ENCODE measurements at places on chromosomes 12 and 14.

DNA sequence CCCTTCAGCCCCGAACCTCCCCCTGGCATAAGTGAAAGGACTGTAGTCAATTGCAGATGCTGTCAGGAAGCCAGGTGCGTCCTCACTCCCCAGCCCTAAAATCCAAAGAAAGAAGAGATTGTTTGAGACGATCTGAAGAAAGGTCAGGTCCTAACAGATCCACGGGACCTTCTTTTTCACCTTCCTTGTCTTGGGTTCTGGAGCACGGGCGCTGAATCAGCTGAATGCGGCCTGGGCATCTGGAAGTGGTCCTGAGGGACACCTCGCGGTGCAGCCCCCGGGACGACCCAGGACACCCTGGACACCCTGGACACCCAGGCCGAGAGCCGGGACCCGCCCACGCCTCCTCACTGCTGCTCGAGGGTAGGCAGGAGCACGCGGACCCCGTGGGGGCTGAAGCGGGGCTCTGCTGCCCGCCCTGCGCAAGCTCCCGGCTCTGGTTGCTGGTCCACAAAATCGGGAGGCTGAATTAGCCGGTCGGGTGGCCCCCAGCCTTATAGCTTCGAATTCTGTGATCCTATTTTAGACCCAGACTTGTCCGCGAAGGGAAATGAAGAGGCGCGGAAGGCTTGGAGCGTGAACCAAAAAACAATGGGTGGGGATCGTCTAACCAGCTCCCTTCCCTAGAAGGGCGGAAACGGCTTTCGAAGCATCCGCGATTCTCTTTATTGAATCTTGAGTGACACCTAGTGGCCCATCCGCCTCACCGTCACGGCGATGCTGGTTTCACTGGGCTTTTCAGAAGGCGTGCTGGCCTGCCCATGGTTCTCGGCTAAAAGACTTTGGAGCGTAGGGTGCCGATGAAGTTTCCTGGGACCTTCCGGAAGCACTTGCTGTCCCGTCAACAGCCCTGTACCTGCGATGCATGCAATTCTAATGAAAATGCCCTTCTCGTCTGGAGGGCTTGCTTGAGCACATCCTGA lies 46.4 kb upstream of the PLXNC1 start:
- peaks cover 6% of the 10 kb centered on the region for H3K27me3 ChIP-seq
- peaks cover 39% of the 10 kb centered on the region for H3K4me1 ChIP-seq
- DNase-seq: peak; percentile 92
- H3K4me3 ChIP-seq: peak overlapping the region; percentile 83

- H3K27ac ChIP-seq: no peak overlapping the region
- DNase-seq: no peak
- H3K4me1 ChIP-seq: peaks cover 5% of the 10 kb centered on the region
- H3K27me3 ChIP-seq: no peaks in the 10 kb centered on the region
- no peak overlapping the region for H3K4me3 ChIP-seq
Measured at GRCh38 chr12:47111392-47111778, 31.6 kb upstream of the AMIGO2 start.

DNA sequence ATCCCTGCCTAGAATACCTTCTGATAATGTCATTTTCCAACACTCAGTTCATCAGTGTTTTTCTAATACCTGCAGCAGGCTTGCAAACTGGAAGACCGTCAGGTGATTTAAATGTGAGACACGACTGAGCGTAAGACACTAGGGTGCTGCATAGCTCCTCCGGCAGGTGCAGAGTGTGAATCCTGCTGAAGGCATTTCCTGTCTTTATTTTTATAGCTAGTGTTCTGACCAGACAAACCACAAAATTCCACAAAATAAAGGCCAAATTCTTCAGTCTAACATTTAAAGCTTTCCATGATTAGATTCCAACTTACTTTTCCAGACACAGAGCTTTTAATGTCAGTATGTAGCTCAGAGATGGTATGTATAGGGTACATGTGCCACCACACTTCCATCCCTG lies 70.7 kb downstream of the BBS10 start:
- peaks cover 51% of the 10 kb centered on the region for H3K4me1 ChIP-seq
- H3K27me3 ChIP-seq: no peaks in the 10 kb centered on the region
- DNase-seq: no peak
- H3K36me3 ChIP-seq: no peaks in the 10 kb centered on the region

- no peaks in the 10 kb centered on the region for H3K36me3 ChIP-seq
- no peaks in the 10 kb centered on the region for H3K27me3 ChIP-seq
- H3K4me1 ChIP-seq: no peaks in the 10 kb centered on the region
- H3K27ac ChIP-seq: no peak overlapping the region
- no peak for DNase-seq
Measured at GRCh38 chr12:33609910-33610309, 170.3 kb upstream of the SYT10 start.

DNA sequence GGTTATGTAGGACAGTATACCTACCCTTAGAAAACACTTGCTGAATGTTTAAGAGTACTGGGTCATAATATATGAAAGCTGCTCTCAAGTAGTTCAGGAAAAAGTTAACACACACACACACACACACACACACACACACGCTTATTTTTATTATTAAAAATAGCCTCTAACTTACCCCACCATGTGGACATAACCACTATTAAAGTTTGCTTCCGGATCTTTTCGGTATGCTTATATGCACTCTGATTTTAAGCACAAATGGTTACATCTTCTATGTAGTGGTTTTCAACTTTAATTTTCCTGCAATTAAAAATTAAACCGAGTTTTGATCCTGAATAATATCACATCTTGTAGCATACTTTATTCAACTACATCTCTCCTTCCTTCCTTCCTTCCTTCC lies 84.9 kb upstream of the TRAF3 start:
- no peak overlapping the region for H3K27ac ChIP-seq
- no peaks in the 10 kb centered on the region for H3K27me3 ChIP-seq
- no peak for DNase-seq
- no peaks in the 10 kb centered on the region for H3K36me3 ChIP-seq
- H3K4me3 ChIP-seq: no peak overlapping the region

GRCh38 chr12:107875786-107876185 lies 101.3 kb downstream of the ASCL4 start:
- H3K4me3 ChIP-seq: no peak overlapping the region
- H3K27me3 ChIP-seq: peaks cover 10% of the 10 kb centered on the region
- H3K36me3 ChIP-seq: no peaks in the 10 kb centered on the region
- no peak overlapping the region for H3K27ac ChIP-seq
- no peak for DNase-seq

DNA sequence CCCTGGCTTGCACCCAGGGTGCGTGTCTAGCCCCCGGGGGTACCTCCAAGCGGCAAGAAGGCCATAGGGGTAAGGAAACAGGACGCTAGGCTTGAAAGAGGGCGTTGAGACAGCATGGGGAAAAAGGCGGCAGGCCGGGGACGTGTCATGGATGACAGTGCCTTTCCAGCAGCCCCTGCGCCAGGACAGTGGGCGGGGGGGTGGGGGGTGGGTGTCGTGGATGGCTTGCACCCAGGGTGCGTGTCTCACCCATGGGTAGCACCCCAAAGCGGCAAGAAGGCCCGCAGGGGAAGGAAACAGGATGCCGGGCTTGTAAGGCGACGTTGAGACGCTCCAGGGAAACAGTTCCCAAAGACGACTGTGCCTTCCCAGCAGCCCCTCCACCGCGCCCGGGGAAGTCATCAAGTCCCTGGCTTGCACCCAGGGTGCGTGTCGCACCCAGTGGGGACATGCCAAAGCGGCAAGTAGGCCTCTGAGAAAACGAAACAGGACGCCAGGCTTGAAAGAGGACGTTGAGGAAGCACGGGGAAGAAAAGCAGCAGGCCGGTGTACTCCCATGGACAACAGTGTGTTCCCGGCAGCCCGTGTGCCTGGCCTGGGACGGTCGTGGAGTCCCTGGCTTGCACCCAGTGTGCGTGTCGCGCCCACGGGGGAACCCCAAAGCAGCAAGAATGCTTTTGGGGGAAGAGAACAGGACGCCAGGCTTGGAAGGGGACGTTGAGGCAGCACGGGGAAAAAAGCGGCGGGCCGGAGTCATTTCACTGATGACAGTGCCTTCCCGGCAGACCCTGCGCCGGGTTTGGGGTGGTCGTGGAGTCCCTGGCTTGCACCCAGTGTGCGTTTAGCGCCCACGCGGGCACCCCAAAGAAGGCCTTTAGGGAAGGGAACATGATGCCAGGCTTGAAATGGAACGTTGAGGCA lies 163.5 kb upstream of the ALG10B start:
- no peaks in the 10 kb centered on the region for H3K27me3 ChIP-seq
- H3K4me1 ChIP-seq: no peaks in the 10 kb centered on the region
- no peak overlapping the region for H3K4me3 ChIP-seq
- H3K27ac ChIP-seq: no peak overlapping the region
- H3K36me3 ChIP-seq: no peaks in the 10 kb centered on the region

- H3K27ac ChIP-seq: no peak overlapping the region
- DNase-seq: no peak
- peaks cover 3% of the 10 kb centered on the region for H3K36me3 ChIP-seq
- H3K4me3 ChIP-seq: no peak overlapping the region
- H3K27me3 ChIP-seq: no peaks in the 10 kb centered on the region
Measured at GRCh38 chr14:65434216-65434850, 21.8 kb downstream of the FUT8 start.

GRCh38 chr14:24264298-24264697 lies 1.3 kb upstream of the TGM1 start:
- DNase-seq: no peak
- H3K36me3 ChIP-seq: peaks cover 9% of the 10 kb centered on the region

GRCh38 chr12:44217146-44217883 lies 381.4 kb downstream of the TMEM117 start:
- no peak for DNase-seq
- H3K36me3 ChIP-seq: no peaks in the 10 kb centered on the region
- no peak overlapping the region for H3K4me3 ChIP-seq
- H3K4me1 ChIP-seq: no peaks in the 10 kb centered on the region
- no peaks in the 10 kb centered on the region for H3K27me3 ChIP-seq

DNA sequence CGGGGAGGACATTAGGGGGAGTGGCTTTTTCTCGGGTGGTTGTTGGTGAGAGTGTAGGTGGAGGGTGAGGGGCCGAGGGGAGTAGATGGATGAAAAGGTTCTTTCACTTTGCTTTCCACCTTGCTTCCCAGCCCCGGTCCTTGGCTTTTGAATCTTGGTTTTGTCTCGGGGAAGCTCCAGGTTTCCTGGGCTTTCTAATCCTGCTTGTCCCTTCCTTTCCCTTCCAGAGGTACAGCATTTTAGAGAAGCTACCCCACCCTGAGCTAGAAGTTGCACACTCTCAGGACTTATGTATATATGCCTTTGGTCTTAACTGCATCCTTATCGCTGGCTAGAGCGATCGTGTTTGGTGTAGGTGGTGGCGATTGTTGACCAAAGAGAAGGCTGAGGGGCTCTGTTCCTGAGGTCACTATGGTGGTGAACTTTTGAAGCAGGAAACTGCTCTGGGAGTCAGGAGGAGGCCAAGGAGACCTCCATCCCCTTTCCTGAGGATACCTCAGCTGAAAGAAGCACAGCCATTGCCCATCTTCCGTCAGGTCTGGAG lies 862 bp downstream of the PIP4K2C start:
- peaks cover 19% of the 10 kb centered on the region for H3K4me1 ChIP-seq
- no peaks in the 10 kb centered on the region for H3K27me3 ChIP-seq
- DNase-seq: no peak
- peak overlapping the region; percentile 86 for H3K27ac ChIP-seq
- H3K36me3 ChIP-seq: peaks cover 17% of the 10 kb centered on the region
- peak overlapping the region; percentile 87 for H3K4me3 ChIP-seq
